ENCODE measurements at places on chromosomes 6 and 20.

DNA sequence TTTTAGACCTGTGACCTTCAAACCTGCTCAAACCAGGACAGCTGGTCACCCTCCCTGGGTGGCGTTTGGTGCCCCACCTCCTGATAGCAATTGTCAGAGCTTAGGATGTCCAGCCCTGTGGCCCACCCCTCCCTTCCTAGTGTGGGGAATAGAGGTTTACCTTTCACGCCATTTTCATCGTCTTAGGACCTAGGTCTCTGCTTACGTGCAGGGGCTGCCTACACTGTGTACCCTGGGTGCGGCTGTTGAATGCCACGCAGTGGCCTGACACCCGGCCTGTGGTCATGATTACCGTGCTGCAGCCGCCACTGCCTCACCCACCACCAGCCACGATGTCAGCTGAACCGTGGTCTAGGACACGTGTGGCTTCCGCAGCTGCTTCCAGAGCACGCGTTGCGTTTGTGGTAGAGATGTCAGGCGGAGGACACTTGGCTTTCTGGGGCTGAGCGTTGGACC lies 157.3 kb downstream of the DTNBP1 start:
- DNase-seq: no peak

DNA sequence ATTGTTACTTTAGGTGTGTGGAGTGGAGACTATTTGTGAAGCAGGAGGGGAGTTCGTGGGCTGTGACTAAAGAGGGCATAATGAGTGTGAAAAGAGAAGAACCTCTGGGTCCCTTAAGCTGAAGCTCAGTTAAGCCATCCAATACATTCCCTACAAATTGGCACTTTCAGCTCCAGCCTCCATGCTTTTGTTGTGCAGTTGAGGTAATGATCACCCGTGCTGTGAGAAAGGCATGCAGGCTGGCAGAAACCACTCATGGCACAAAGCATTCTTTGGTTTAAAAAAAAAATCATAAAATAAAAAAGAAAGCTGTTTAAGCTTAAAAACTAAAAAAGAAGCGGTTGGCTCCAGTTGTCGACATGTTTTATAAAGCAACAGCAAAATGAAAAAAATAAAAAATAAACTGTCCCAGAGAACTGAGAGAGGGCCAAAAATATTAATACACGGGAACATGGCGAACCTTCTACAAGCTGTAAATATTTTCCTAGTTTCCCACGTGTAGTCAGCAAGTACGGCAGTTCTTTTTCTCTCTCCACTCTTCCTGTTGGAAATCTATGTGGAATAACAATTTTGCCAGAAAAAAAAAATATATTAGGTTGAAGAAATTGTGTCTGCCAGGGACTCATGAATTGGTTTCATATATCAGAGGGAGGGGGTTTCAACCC lies 82.2 kb downstream of the ANKRD60 start:
- DNase-seq: no peak

- DNase-seq: no peak
These were observed 95.6 kb upstream of the ISM1 start for GRCh38 chr20:13125486-13125885.

- no peak for DNase-seq
These were observed 14.5 kb downstream of the TREM1 start for GRCh38 chr6:41271901-41272395.

DNA sequence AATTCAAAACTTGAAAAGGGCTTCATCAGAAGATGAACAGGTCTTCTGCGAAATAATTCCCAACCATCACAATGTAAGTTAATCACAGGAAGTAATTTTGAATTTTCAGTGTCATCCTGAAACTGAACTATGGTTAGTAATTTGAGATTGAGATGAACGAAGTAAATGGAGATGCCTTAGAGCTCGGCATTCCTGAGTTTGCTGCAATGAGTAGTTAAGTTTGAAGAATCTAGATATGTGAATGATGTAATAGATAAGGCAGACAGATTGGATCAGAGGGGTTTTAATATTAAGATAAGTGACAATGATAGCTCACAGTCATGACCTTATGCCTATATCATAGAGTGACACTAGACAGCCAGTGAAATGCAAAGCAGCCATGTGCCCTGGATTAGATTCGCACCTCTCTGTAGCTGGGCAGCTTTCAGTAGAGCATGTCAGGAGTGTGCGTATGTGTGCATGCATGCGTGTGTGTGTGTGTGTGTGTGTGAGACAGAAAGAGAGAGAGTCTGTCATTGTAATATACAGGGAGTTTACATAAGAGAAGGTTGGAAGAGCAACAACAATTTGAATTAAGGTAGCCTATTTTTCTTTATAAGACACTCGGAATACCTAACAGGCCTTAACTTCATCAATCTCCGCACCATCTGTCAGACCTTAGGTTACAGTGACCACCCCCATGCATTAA lies 233.0 kb downstream of the GMPR start:
- no peak for DNase-seq

Data from ureter (tissue), 1 donor.